Kidney (tissue), 22 donors: ENCODE measurements at places on chromosomes 4 and X. TPM values are rescaled to one million over a fixed set of nuclear protein-coding genes. Genes with fewer than 3 reads are reported as not detected.
A peak's percentile ranks its signal among the peaks of the same experiment; 100 is the strongest.

XAGE1A gene
- total RNA-seq = not detected

DMRTC1B gene
- 2.0 TPM for total RNA-seq

ANXA10 gene
- not detected for total RNA-seq

FHDC1 gene
- 5.9 TPM for total RNA-seq

DNA sequence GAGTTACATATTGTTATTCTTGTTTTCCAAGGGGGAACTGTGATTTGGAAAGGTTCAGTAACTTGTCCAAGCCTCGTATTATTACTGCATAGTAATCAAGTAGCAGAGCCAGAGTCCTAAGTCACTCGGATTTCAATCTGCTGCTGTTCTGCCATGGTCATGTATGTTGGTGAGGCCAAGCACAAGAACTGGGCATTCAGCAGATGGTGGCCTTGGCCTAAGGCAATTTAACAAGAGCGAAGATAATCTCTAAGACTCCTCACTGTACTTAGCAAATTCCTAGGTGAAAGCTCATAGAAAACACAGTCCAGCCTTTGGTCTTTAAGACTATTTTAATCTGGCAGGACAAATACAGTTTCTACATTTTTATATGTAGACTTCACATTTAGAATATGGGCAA is 64.8 kb downstream of the NDST3 start:
- DNase-seq = no peak
- no peak overlapping the region for H3K27ac ChIP-seq
- no peaks in the 10 kb centered on the region for H3K36me3 ChIP-seq
- H3K4me3 ChIP-seq = no peak overlapping the region
- no peaks in the 10 kb centered on the region for H3K4me1 ChIP-seq

DNA sequence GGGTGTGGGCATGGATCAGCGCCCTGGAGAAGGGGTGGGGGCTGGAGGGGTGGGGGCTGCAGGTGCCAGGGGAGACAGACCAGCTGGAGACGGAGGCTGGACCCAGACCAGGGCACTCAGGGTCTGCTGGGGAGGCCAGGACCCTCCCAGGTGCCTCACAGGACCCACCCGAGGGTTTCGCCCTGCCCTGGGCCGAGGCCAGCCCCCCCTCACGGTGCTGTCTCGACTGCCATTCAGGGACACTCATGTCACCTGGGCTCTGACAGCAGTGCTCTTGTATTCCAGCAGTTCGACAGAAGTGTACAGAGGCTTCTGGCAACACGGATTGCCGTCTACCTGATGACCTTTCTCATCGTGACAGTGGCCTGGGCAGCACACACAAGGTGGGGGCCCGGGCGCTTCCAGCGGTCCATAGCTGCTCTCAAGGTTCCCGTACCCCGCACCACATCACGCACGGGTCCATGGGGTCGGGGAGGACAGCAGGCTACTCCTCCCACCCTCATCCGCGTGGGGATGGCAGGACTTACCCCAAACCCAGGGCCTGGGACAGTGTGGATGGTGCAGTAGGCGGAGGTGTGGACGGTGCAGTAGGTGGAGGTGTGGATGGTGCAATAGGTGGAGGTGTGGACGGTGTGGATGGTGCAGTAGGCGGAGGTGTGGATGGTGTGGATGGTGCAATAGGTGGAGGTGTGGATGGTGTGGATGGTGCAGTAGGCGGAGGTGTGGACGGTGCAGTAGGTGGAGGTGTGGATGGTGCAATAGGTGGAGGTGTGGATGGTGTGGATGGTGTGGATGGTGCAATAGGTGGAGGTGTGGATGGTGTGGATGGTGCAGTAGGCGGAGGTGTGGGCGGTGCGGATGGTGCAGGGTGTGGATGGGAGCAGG is 18.1 kb downstream of the TMEM175 start:
- no peak overlapping the region for H3K27ac ChIP-seq
- no peaks in the 10 kb centered on the region for H3K27me3 ChIP-seq
- no peak overlapping the region for H3K4me3 ChIP-seq

- H3K27me3 ChIP-seq = no peaks in the 10 kb centered on the region
- no peak for DNase-seq
- no peak overlapping the region for H3K4me3 ChIP-seq
- no peaks in the 10 kb centered on the region for H3K36me3 ChIP-seq
Measured at GRCh38 chrX:3178329-3178728, 137.1 kb downstream of the ARSF start.

GRCh38 chr4:36332782-36333131 is 51.3 kb downstream of the DTHD1 start:
- H3K4me3 ChIP-seq = no peak overlapping the region
- no peak overlapping the region for H3K27ac ChIP-seq
- DNase-seq = no peak
- no peaks in the 10 kb centered on the region for H3K36me3 ChIP-seq
- no peaks in the 10 kb centered on the region for H3K4me1 ChIP-seq

DNA sequence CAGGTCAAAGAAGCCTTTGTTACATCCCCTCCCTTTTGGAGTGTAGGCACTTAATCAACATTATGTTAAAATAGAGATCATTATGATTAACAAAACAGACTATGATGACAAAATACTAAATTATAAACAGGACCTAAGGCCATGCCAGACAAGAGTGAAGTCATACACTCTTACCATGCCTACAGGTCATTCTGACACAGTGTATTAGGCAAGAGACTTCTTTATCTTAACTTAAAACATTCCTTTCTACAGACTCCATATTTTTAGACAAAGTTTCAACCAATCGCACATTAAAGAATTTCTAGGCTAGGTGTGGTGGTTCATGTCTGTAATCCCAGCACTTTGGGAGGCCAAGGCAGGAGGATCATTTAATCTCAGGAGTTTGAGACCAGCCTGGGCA is 128.6 kb upstream of the SLC34A2 start:
- H3K27ac ChIP-seq = no peak overlapping the region
- no peak overlapping the region for H3K4me3 ChIP-seq
- H3K36me3 ChIP-seq = no peaks in the 10 kb centered on the region
- H3K27me3 ChIP-seq = no peaks in the 10 kb centered on the region
- no peak for DNase-seq

GRCh38 chr4:622071-622995 is 3.0 kb upstream of the PDE6B start:
- peaks cover 4% of the 10 kb centered on the region for H3K4me1 ChIP-seq
- no peaks in the 10 kb centered on the region for H3K27me3 ChIP-seq
- no peak overlapping the region for H3K4me3 ChIP-seq
- no peak overlapping the region for H3K27ac ChIP-seq

DNA sequence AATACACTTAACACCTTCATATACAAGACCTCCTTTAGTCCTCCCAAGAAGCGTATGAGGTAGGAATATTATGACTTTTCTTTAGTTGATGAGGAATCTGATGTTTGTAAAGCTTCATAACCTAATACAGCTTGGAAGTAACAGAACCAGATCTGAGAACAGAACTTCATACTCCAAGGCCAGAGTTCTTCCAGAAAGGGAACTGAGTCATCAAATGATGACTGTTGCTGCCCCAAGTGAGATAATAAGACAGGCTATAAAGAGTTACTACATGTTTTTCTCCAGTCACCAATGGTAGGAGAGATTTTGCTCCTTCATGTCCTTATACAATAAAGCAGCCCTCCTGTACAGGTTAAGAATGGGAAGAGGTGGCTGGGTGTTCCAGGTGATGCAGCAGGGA is 74.3 kb upstream of the ANXA3 start:
- H3K4me1 ChIP-seq = no peaks in the 10 kb centered on the region
- no peaks in the 10 kb centered on the region for H3K36me3 ChIP-seq
- no peak overlapping the region for H3K4me3 ChIP-seq
- no peaks in the 10 kb centered on the region for H3K27me3 ChIP-seq
- no peak for DNase-seq

GRCh38 chr4:153156263-153156662 is 48.0 kb upstream of the TRIM2 start:
- no peaks in the 10 kb centered on the region for H3K27me3 ChIP-seq
- DNase-seq = no peak

- no peak overlapping the region for H3K27ac ChIP-seq
- H3K4me3 ChIP-seq = no peak overlapping the region
- DNase-seq = no peak
- peaks cover 74% of the 10 kb centered on the region for H3K36me3 ChIP-seq
Measured at GRCh38 chr4:143538979-143539669, 25.6 kb downstream of the SMARCA5 start.

- no peak for DNase-seq
- H3K27me3 ChIP-seq = no peaks in the 10 kb centered on the region
- no peaks in the 10 kb centered on the region for H3K4me1 ChIP-seq
- no peak overlapping the region for H3K4me3 ChIP-seq
- no peak overlapping the region for H3K27ac ChIP-seq
Measured at GRCh38 chrX:81110286-81110685, 91.4 kb downstream of the HMGN5 start.

- peak; percentile 84 for DNase-seq
- peaks cover 27% of the 10 kb centered on the region for H3K4me1 ChIP-seq
- no peak overlapping the region for H3K4me3 ChIP-seq
Measured at GRCh38 chr4:7803992-7804755, 135.5 kb downstream of the AFAP1 start.

DNA sequence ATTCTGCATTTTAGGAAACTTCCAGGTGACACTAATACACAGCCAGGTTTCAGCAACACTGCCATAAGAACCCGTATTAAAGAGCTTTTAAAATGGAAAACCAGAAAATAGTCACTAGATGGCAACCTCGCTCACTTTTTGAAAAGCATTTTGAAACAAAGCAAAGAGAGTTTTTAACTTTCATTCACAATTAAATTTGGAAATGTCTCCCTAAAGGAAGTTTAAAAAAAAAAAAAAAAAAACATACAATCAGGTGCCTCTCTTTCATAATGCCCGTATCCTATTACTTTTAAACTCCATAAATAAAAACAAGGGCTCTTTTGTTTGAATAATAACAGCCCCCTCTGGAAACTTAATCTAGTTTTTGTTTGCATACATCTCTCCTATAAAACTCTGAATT is 20.3 kb downstream of the MEPE start:
- peak; percentile 82 for DNase-seq
- H3K4me1 ChIP-seq = peaks cover 16% of the 10 kb centered on the region
- no peaks in the 10 kb centered on the region for H3K36me3 ChIP-seq
- H3K27me3 ChIP-seq = no peaks in the 10 kb centered on the region

DNA sequence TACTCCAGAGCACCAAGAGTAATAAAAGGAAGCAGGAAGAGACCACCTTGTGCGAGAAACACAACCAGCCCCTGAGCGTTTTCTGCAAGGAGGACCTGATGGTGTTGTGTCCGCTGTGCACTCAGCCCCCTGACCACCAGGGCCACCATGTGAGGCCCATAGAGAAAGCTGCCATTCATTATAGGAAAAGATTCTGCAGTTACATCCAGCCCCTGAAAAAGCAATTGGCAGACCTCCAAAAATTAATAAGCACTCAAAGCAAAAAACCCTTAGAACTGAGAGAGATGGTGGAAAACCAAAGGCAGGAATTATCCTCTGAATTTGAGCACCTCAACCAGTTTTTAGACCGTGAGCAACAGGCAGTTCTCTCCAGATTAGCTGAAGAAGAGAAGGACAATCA is 5.7 kb downstream of the TRIM75 start:
- DNase-seq = no peak
- H3K36me3 ChIP-seq = no peaks in the 10 kb centered on the region
- H3K4me1 ChIP-seq = no peaks in the 10 kb centered on the region

GRCh38 chr4:116501954-116502353 is 583.4 kb downstream of the TRAM1L1 start:
- H3K27me3 ChIP-seq = no peaks in the 10 kb centered on the region
- H3K27ac ChIP-seq = no peak overlapping the region
- H3K36me3 ChIP-seq = no peaks in the 10 kb centered on the region
- no peak overlapping the region for H3K4me3 ChIP-seq
- DNase-seq = no peak

DNA sequence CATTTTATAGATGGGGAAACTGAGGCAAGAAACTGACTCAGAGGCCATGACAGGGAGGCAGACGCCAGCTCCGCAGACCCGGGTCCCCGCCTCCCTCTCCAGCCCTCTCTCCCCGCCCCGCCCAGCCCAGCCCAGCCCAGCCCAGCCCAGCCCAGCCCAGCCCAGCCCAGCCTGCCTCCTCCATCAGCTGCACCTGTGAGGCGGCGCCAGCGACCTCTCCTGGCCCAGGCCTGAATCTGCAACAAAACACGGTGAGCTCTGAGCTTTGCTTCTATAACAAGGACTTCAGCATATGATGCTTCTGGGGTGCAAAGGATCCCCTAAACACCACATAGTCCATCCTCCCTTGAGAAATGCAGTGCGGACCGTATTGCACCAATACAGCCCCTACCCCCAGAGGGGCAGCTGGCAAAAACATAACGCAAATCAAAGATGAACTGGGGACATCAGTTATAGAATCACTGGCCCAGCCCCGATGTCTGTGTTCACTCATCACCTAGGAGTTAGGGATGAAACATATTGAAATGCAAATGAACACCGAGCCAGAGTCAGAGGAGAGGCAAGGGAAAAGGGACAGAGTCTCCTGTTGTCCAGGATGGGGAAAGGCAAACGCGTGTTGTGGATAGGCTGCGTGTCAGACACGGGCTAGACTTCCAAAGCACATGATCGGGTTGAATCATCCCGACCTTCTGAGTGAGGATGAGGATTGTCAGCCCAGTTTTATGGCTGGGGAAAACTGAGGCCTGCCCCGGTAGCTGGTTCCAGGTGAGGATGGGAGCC is 216.1 kb upstream of the PSAPL1 start:
- no peaks in the 10 kb centered on the region for H3K4me1 ChIP-seq
- no peaks in the 10 kb centered on the region for H3K36me3 ChIP-seq
- no peaks in the 10 kb centered on the region for H3K27me3 ChIP-seq
- no peak overlapping the region for H3K27ac ChIP-seq
- no peak overlapping the region for H3K4me3 ChIP-seq

DNA sequence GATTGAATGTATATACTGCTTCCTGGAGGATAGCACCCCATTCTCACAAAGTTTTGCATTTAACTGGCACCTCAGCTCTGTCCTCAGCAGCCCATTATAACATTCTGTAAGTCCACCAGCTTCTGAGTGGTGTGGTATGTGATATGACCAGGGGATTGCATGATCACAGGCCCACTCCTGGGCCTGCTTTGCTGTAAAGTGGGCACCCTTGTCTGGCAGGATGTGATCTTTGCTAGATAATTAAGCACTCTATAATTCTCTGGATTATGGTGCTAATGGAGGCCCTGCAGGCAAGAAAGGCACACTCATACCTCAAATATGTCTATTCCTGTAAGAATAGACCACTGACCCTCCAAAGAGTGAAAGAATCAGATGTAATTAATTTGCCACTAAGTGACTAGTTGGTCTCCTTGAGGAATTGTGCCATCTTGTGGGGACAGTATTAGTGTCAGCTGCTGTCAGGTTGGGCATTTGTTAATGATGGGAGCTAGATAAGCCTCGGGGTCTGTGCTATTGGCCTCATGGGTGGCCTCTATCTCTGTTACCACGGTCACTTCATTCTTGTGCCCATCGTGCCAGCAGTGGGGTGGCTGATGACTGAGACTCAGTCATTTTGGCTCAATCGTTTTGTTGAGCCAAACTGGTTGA is 2.2 kb upstream of the CFI start:
- no peak overlapping the region for H3K27ac ChIP-seq
- H3K4me3 ChIP-seq = no peak overlapping the region
- H3K27me3 ChIP-seq = no peaks in the 10 kb centered on the region
- no peaks in the 10 kb centered on the region for H3K4me1 ChIP-seq
- DNase-seq = peak; percentile 31
- H3K36me3 ChIP-seq = no peaks in the 10 kb centered on the region

GRCh38 chr4:140078366-140078765 is 75.6 kb downstream of the MAML3 start:
- no peak overlapping the region for H3K27ac ChIP-seq
- no peaks in the 10 kb centered on the region for H3K27me3 ChIP-seq
- H3K4me1 ChIP-seq = no peaks in the 10 kb centered on the region
- no peaks in the 10 kb centered on the region for H3K36me3 ChIP-seq
- DNase-seq = peak; percentile 91
